Ecto neural progenitor cell (in vitro differentiated cells): ENCODE measurements at places on chromosomes 5 and 9.

DNA sequence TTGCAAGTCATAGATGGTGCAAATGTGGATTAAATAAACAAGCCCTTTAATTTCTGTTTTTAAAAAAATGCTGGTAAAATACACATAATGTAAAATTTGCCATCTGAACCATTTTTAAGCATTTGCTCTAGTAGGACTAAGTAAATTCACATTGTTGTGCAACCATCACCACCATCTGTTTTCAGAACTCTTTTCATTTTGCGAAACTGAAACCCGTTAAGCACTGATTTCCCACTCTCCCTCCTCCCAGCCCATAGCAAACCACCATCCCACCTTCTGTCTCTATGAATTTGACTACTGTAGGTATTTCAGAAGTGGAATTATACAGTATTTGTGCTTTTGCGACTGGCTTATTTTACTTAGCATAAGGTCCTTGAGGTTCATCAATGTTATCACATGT lies 103.3 kb upstream of the CNTLN start:
- no peak for DNase-seq

- peak; percentile 37 for DNase-seq
Observed at GRCh38 chr5:359301-359897, 37.9 kb downstream of the AHRR start.

DNA sequence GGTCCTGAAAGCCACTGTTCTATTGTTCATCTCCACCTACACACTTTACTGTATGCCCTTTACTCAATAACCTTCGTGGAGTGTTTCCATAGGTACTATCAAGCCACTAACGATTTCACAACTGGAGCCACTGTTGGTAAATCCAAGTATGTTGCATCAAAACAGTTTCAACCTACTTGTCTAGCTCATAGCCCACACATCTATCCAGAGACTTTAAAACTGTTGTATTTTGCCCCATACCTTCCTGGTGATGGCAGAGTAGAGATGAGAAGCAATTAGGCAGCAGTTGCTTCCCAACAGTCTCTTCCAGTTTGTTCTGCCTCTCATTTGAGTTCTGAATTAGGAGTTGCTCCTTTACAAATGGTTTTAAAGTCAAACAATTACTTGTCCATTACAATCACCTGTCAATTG lies 607 bp downstream of the FAXDC2 start:
- DNase-seq = no peak

DNA sequence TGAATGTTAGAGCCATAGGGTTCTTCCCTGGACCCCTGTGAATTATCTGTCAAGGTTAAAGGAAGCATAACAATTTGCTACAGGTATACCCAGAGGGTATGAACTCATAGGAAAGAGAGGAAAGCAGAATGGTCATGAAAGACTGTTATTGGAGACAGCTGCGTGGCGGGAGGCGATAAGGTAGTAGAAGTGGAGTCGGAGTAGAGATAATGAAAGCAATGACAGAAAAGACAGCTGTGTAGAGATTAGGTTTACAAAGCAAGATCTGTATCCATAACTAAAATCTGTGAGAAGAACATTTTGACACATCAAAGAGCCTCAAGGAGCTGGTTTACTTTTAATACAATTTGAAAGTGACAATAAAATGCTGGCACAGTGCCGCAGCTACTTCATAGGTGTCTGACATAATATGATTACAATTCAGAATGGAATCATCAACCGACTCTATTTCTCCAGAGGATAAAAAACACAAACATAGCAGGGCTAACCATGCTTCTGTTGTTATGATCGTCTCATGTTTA lies 603.9 kb downstream of the CDH12 start:
- no peak for DNase-seq

DNA sequence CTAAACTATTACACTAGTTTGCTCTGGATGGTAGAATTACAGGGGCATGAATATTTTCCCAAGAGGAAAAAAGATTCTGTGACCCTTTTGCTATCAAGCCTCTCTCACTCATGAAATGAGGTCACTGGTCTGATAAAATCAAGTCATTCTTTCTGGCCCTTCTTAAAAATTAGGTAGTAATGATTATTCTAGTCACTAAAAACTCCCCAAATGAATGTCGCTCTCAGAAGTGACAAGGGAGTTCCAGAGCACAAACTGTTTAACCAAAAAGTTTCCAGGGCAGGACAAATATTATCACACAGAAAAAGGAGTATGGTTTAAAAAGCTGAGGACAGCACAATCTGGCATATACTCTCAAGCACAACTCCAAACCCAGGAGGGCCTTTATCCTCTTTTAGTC lies 12.5 kb downstream of the ERMP1 start:
- DNase-seq = no peak

GRCh38 chr9:16871336-16872151 lies 1.1 kb upstream of the BNC2 start:
- peak; percentile 75 for DNase-seq

DNA sequence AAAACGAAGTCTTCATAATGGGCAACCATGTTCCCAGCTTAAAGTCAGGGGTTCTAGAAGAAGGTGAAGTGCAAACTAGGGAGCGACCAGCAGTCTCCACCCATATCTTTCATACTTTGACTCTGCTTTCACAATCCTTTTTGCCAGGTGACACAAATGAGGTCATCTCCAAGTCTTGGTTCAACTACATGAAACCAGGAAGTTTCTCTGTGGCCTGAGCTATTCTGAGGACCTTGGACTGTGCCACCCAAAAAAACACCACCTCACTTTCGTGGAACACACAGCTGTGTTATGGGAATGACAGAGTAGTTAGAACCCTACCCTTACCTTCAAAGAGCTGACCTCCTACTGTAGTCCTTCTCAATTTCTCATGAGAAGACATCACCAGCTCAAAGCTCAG lies 309.2 kb downstream of the AGTPBP1 start:
- no peak for DNase-seq

GRCh38 chr9:89878687-89879086 lies 273.9 kb downstream of the GADD45G start:
- peak; percentile 37 for DNase-seq

- no peak for DNase-seq
Observed at GRCh38 chr9:9792144-9792857, 820.5 kb downstream of the PTPRD start.

- no peak for DNase-seq
Observed at GRCh38 chr5:134626369-134627014, 6.1 kb downstream of the SAR1B start.

GRCh38 chr9:109974143-109974917 lies 194.3 kb downstream of the PALM2AKAP2 start:
- DNase-seq = no peak

GRCh38 chr9:14909961-14910805 lies at the start of gene FREM1:
Gene FREM1 (minus strand): TSS chr9:14910428. CDS start chr9:14868977, 41,451 bp downstream.
- peak; percentile 73 for DNase-seq
